ENCODE measurements at places on chromosomes 1 and 21. TPM values are rescaled to one million over a fixed set of nuclear protein-coding genes. Genes with fewer than 3 reads are reported as not detected.

The GPR25 gene
- total RNA-seq, result not detected

The CD48 gene
- not detected for total RNA-seq

The AADACL3 gene
- total RNA-seq, result 2.3 TPM

The UBE2U gene
- total RNA-seq, result not detected

The S100A7A gene
- not detected for total RNA-seq

Measured in H1 (cell line).